Central memory CD8-positive, alpha-beta T cell (primary cell): ENCODE measurements at places on chromosomes 13 and 19.
A peak's percentile ranks its signal among the peaks of the same experiment; 100 is the strongest.

GRCh38 chr19:49333811-49334288, 1.4 kb upstream of the CD37 start:
- peak; percentile 51 for DNase-seq

- DNase-seq, result no peak
Measured at GRCh38 chr19:15291548-15292021, 40.8 kb downstream of the BRD4 start.

- DNase-seq, result no peak
Measured at GRCh38 chr19:6532244-6532999, 1.6 kb downstream of the TNFSF9 start.

- no peak for DNase-seq
Measured at GRCh38 chr13:28865149-28865744, 45.1 kb downstream of the MTUS2 start.

GRCh38 chr13:23144431-23144830, 36.3 kb upstream of the SGCG start:
- DNase-seq, result no peak

GRCh38 chr19:19062454-19063182, 1.2 kb upstream of the SLC25A42 start:
- no peak for DNase-seq

GRCh38 chr13:27679396-27679795, 57.7 kb downstream of the POLR1D start:
- DNase-seq, result no peak

- no peak for DNase-seq
Measured at GRCh38 chr19:55528030-55528803, 8.7 kb downstream of the SBK2 start.

GRCh38 chr19:2042485-2043250, 8.4 kb downstream of the MKNK2 start:
- no peak for DNase-seq

GRCh38 chr19:50344661-50345318, 15.6 kb upstream of the KCNC3 start:
- DNase-seq, result no peak

DNA sequence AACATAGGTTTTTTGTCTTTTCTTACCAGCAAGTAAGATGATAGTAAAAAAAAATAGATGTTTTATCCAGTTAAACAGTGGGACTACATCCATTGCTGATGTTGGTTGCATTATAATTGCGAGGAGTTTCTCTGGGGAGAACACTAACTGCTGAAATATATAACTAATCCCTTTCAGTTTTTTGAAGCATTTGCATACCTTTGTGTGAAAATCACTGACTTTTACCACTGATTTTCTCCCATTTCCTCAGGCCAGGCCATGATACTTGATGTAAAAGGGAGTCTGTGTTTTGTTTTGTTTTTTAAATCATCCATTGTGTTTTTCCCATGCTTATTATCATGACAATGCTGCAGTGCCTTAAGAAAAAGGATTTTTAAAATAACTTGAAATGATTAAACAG, 699.5 kb downstream of the PCDH9 start:
- DNase-seq, result no peak

DNA sequence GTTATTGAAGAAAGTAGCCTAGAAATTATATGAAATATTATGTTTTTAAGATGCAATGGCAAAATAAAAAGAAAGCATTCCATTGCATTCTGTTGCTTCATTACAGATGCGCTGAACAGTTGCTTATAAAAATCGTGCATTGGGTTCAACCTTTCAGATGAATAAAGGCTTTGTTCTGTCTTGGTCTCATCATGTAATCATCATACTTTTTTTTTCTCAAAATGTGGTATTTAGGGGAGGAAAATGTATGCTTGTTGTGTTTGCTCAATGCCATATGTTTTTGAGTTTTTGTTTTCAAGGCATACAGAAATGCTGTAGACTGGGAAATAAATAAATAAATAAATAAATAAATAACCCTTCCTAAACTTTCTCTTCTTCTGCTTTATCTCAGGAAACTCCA, 1.1 kb upstream of the MBNL2 start:
- no peak for DNase-seq

GRCh38 chr13:112870737-112871287, 98.2 kb upstream of the MCF2L start:
- no peak for DNase-seq
